ENCODE measurements at places on chromosomes 2 and 18. TPM values are rescaled to one million over a fixed set of nuclear protein-coding genes. Genes with fewer than 3 reads are reported as not detected.

GRCh38 chr18:34661464-34662087, 48.5 kb upstream of the DTNA start:
- no peak overlapping the region for H3K4me3 ChIP-seq
- no peaks in the 10 kb centered on the region for H3K36me3 ChIP-seq
- H3K27ac ChIP-seq, result no peak overlapping the region
- H3K27me3 ChIP-seq, result no peaks in the 10 kb centered on the region
- DNase-seq, result no peak

GRCh38 chr2:163737563-163737962, 1.8 kb upstream of the FIGN start:
- no peak overlapping the region for H3K27ac ChIP-seq
- no peak for DNase-seq
- H3K4me3 ChIP-seq, result no peak overlapping the region
- H3K4me1 ChIP-seq, result no peaks in the 10 kb centered on the region

DNA sequence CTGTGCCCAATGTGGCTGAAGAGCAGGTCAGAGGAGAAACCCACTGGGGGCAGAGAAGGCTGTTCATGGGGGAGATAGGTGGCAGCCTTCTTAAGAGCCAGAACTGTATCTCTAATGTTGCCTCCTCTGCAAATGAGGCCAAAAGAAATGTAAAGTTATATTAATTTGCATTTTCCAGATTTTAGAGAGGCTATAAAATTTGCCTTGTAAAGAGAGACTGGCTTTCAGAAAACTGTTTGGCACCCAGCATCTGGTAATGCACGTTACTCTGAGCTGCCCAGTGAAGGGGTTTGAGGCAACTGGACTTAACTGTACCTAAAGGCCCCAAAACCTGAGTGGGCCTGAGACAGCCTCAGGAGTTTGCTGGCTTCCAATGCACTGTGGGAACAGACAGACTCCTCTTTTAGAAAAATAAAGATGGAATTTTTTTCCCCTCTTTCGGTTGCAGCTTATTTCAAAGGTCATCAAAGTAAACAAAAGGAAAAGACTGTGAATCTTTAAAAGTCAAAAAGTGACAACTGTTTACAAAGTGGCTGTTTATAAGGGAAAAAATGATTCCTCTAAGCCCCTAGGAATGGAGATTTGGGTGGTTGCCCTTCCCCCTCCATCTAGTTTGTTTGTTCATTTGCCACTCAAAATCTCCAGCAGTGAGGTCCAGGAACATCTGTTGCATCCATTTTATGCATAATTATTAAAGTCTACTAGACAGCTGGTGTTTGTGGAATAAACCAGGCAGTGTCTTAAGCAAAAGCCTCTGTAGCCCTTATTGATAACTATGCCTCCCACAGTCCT, 132.2 kb upstream of the ZFP36L2 start:
- no peaks in the 10 kb centered on the region for H3K4me1 ChIP-seq
- no peak for DNase-seq
- H3K4me3 ChIP-seq, result no peak overlapping the region
- no peaks in the 10 kb centered on the region for H3K27me3 ChIP-seq
- H3K27ac ChIP-seq, result no peak overlapping the region

GRCh38 chr18:79169958-79170555, 100.9 kb downstream of the ATP9B start:
- no peak overlapping the region for H3K4me3 ChIP-seq
- H3K4me1 ChIP-seq, result no peaks in the 10 kb centered on the region
- H3K27me3 ChIP-seq, result no peaks in the 10 kb centered on the region
- no peaks in the 10 kb centered on the region for H3K36me3 ChIP-seq
- H3K27ac ChIP-seq, result no peak overlapping the region

GRCh38 chr2:134778372-134778771, 59.6 kb upstream of the TMEM163 start:
- no peak overlapping the region for H3K27ac ChIP-seq
- H3K36me3 ChIP-seq, result no peaks in the 10 kb centered on the region
- DNase-seq, result no peak
- H3K4me3 ChIP-seq, result no peak overlapping the region
- no peaks in the 10 kb centered on the region for H3K27me3 ChIP-seq

GRCh38 chr2:190791976-190792575, 88.5 kb upstream of the GLS start:
- no peaks in the 10 kb centered on the region for H3K27me3 ChIP-seq
- H3K4me3 ChIP-seq, result no peak overlapping the region
- no peak overlapping the region for H3K27ac ChIP-seq
- no peaks in the 10 kb centered on the region for H3K4me1 ChIP-seq
- no peaks in the 10 kb centered on the region for H3K36me3 ChIP-seq
- DNase-seq, result no peak

DNA sequence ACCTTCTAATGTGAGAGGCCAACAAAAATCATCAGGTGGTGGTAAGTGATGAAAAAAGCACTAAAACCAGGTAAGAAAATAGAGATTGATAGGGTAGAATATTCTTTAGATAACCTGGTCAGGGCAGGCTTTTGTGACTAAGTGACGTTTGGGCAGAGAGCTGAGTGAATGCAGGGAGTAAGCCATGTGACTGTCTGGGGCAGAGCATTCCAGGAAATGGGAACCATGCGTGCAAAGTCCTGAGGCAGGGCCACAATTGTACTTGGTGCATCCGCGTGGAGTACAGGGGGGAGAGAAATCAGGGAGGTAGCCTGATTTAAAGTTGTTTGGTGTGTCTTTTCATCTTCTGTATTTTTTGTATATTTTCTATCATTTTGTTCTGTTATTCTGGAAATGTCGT, 102.5 kb downstream of the LYPD6B start:
- no peak for DNase-seq
- H3K4me3 ChIP-seq, result no peak overlapping the region
- H3K27me3 ChIP-seq, result no peaks in the 10 kb centered on the region
- no peaks in the 10 kb centered on the region for H3K4me1 ChIP-seq

GRCh38 chr2:217916504-217917254, 86.1 kb downstream of the TNS1 start:
- DNase-seq, result no peak
- no peak overlapping the region for H3K4me3 ChIP-seq
- no peaks in the 10 kb centered on the region for H3K36me3 ChIP-seq
- H3K4me1 ChIP-seq, result peaks cover 36% of the 10 kb centered on the region
- no peaks in the 10 kb centered on the region for H3K27me3 ChIP-seq

DNA sequence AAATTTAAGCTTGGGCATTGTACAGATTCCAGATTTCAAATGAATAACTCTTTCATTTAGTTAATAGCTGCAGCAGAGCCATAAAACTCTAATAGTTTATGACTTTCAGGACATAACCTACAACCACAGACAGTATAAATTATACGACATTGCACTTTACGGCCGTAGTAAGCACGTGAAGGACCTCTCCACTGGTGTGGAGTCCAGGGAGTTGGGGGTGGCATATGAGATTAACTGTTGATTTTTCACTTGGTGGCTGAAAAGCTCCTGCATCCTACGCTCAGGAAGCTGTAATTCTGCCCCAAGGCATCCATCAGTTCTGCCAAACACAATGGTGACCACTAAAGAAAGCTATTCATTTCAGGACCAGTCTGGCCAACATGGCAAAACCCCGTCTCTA, 376.2 kb downstream of the SOX11 start:
- no peak for DNase-seq
- H3K4me3 ChIP-seq, result no peak overlapping the region
- H3K27ac ChIP-seq, result no peak overlapping the region
- no peaks in the 10 kb centered on the region for H3K27me3 ChIP-seq
- H3K36me3 ChIP-seq, result no peaks in the 10 kb centered on the region
- no peaks in the 10 kb centered on the region for H3K4me1 ChIP-seq

- H3K27me3 ChIP-seq, result no peaks in the 10 kb centered on the region
- DNase-seq, result peak; percentile 12
- no peak overlapping the region for H3K4me3 ChIP-seq
- peaks cover 9% of the 10 kb centered on the region for H3K36me3 ChIP-seq
- H3K4me1 ChIP-seq, result no peaks in the 10 kb centered on the region
- no peak overlapping the region for H3K27ac ChIP-seq
Observed at GRCh38 chr2:3459185-3460015, 59.9 kb downstream of the ADI1 start.

- no peaks in the 10 kb centered on the region for H3K4me1 ChIP-seq
- DNase-seq, result no peak
- no peak overlapping the region for H3K27ac ChIP-seq
- no peaks in the 10 kb centered on the region for H3K27me3 ChIP-seq
Observed at GRCh38 chr2:167471332-167471731, 583.1 kb downstream of the XIRP2 start.

DNA sequence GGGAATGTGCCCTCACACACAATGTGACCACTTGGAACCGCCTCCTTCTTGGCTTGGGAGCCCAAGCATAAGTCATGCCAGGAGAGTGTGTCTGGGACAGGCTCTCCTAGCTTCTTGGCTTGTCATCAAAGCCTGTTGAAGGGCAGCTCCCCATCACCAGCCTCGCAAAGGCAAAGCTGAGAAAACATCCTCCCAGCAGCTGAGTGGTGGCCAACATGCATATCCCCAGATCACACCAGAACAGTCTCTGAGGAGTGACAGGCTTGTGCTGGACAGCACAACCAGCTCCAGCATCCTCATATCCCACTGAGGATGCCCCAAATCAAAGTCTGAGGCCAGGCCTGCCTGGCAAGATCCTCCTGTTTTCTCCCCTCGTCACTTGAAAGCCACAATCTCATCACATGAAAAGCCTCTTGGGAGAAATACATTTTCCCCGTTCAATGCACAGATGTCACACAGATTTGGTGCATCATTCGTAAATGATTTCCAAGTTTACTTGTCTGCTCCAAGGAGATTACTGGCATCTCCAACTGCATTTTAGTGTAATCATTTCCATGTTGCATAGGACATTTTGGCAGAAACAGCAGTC, 269.3 kb downstream of the TTC32 start:
- H3K27me3 ChIP-seq, result no peaks in the 10 kb centered on the region
- peak; percentile 85 for DNase-seq
- H3K27ac ChIP-seq, result peak overlapping the region; percentile 15
- H3K4me3 ChIP-seq, result no peak overlapping the region

GRCh38 chr2:153622285-153622684, 143.7 kb upstream of the RPRM start:
- H3K36me3 ChIP-seq, result no peaks in the 10 kb centered on the region
- H3K4me1 ChIP-seq, result no peaks in the 10 kb centered on the region
- no peak overlapping the region for H3K4me3 ChIP-seq
- no peaks in the 10 kb centered on the region for H3K27me3 ChIP-seq
- no peak for DNase-seq
- no peak overlapping the region for H3K27ac ChIP-seq

GRCh38 chr2:109611467-109612095, 2.2 kb downstream of the SEPTIN10 start:
- no peak overlapping the region for H3K4me3 ChIP-seq
- DNase-seq, result no peak
- H3K27me3 ChIP-seq, result no peaks in the 10 kb centered on the region
- no peaks in the 10 kb centered on the region for H3K36me3 ChIP-seq
- peak overlapping the region; percentile 14 for H3K27ac ChIP-seq

GRCh38 chr2:8805278-8806210, 31.9 kb downstream of the KIDINS220 start:
- H3K4me3 ChIP-seq, result no peak overlapping the region
- no peak for DNase-seq
- H3K27ac ChIP-seq, result peak overlapping the region; percentile 68
- peaks cover 6% of the 10 kb centered on the region for H3K36me3 ChIP-seq

DNA sequence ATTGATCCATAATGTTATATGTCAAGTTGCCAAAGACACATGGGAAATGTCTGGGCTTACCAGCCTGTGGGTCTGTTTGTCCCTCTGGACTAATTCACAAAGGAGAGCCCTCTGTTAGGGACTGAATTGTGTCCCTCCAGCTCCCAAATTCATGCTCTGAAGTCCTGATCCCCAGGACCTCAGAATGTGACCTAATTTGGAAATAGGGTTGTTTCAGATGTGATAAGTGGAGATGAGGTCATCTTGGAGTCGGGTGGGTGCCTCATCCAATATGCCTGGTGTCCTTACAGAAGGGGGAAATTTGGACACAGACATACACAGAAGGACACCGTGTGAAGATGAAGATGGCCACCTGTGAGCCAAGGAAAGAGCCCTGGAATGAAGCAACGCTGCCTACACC, 41.4 kb upstream of the ROCK2 start:
- H3K27ac ChIP-seq, result no peak overlapping the region
- no peak for DNase-seq
- no peak overlapping the region for H3K4me3 ChIP-seq
- no peaks in the 10 kb centered on the region for H3K4me1 ChIP-seq
- no peaks in the 10 kb centered on the region for H3K27me3 ChIP-seq
- no peaks in the 10 kb centered on the region for H3K36me3 ChIP-seq

GRCh38 chr2:17101596-17101995, 416.6 kb downstream of the RAD51AP2 start:
- no peaks in the 10 kb centered on the region for H3K27me3 ChIP-seq
- DNase-seq, result no peak

The FZD7 gene
- total RNA-seq, result 12.5 TPM

The CEBPZOS gene
- 21.6 TPM for total RNA-seq

The RUFY4 gene
- total RNA-seq, result not detected

The CHRNG gene
- not detected for total RNA-seq

The MTLN gene
- total RNA-seq, result 69.9 TPM

The SLC9A4 gene
- total RNA-seq, result not detected

The POTEC gene
- total RNA-seq, result not detected

The RFTN2 gene
- 2.3 TPM for total RNA-seq

The VIL1 gene
- total RNA-seq, result not detected

The IL36RN gene
- not detected for total RNA-seq

The RPIA gene
- total RNA-seq, result 9.9 TPM

The DSC3 gene
- total RNA-seq, result 17.0 TPM

The RNU2-63P gene
- total RNA-seq, result not detected

The LOXHD1 gene
- total RNA-seq, result 0.80 TPM

The PDCD1 gene
- 0.88 TPM for total RNA-seq

Data from breast epithelium (tissue), 4 donors.